ENCODE measurements at places on chromosomes 11 and 22.
A peak's percentile ranks its signal among the peaks of the same experiment; 100 is the strongest.

- DNase-seq = no peak
Measured at GRCh38 chr11:14275076-14275475, 83.9 kb downstream of the RRAS2 start.

DNA sequence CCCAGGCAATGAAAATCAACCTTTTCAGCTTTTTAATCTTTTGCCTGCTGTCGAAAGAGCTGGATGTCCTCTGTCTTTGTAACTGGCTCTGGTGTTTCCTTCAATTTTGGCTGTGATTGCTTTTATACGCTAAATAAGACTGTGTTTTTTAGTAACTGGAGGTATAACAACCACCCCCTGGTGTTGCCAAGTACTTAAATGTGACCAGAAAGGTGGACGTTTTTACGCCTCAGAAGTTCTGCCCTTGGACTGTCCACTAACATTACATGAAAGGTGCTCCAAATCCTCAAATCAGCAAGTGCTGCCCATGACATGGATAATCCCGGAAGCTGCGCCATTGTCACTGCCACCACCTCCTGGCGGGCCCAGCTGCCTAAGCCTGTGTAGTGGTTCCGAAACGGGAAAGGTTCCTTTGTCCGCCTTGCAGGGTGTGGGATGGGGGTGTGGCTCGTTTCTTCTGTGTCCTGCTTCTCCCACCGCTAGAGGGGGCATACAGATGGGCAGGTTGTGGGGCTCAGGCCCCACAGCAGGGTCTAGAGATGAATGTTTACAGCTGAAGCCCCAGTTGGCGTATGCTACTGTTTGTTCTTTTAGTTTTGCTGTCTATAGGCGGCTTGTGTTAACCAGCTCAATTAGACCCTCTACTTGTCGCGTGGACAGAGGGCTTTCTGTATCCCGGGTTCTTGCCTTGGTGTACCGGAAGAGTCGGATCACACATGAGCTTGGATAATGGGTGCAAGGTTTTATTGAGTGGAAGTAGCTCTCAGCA is 82.2 kb upstream of the SEPTIN5 start:
- DNase-seq = no peak

GRCh38 chr11:66421492-66422205 is 814 bp downstream of the NPAS4 start:
- DNase-seq = peak; percentile 66

GRCh38 chr11:45042560-45042959 is 91.9 kb upstream of the TP53I11 start:
- DNase-seq = no peak

DNA sequence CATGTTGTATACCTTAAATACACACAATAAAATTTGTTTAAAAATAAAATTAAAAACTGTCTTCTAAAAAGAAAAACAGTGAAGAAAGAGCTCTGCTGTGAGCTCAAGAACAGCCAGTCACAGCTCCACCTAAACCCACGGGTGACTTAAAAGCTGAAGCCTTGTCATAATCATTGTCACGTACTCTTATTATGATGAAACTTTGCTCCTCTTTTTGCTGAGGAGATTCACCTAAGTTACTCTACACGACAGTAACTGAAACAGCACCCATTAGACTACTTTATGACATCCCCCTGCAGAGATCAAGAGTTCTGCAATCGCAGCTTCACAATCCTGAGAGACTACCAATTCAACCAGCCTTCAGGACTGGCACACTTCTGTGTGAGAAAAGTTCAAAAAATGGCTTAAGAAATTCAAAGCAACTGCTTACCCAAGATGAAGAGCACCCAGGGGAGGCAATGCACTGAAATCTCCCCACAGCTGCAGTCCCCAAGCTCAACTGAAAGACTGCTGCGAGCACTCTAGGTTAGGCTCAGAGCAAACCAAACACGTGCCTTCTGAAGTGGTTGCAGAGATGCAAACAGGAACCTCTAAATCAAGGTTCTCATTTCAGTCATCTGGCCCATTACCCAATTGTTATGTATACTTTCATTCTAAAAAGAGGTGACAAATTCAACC is at the start of gene JAML:
Gene JAML, minus strand, starts transcription at position 501 of the 678 bp plus-strand sequence. CDS start 10,145 bp downstream, outside the sequence.
- peak; percentile 65 for DNase-seq

DNA sequence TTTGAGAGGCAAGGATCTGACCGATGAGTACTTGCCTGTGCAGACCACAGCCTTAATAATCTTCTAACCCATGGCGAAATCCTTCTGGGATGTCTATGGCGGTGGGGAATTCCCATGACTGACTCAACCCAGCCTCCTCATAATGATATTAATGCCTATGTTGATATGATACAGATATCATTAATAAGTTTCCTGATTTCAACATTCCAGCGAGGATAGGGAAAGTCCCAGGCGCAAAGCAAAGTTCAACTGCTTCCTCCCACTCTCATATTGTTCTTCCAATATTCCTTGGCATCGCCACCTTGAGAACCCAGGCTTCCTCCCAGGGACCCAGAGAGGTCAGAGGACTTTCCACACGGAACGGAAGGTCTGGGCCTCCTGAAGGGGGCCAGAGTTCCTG is 110.3 kb upstream of the TMEM45B start:
- DNase-seq = no peak

DNA sequence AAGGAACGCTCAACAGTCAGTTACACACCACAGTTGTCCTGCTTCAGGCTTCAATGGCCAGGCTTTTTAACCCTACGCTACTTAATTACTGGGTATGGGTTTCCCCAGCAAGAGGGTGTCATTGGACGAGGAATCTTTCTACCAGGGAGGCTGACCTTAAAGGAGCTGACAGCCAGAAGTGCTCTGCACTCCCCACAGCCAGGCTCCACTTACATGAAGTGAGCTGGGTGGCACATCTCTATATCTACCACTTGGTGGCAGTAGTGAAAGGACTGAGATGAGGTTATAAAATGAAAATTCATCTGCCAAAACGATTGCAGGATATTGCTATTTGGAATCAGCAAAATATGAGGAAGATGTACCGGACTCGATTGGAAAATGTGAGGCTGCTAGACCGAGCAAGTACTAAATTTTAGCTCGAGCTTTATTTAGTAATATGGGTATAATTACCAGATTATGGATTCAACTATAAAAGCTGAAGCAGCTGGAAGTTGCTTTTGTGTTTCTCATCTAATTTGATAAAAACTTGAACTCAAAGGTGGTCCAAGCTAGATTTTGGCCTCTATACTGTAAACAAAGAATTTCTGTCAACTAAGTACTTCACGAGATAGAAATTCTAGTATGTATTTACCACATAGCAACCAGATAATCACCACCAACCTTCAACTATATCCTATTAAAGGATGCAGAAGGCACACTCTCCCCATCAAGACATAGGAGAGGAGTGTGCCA is 53.9 kb upstream of the CEP126 start:
- DNase-seq = no peak

DNA sequence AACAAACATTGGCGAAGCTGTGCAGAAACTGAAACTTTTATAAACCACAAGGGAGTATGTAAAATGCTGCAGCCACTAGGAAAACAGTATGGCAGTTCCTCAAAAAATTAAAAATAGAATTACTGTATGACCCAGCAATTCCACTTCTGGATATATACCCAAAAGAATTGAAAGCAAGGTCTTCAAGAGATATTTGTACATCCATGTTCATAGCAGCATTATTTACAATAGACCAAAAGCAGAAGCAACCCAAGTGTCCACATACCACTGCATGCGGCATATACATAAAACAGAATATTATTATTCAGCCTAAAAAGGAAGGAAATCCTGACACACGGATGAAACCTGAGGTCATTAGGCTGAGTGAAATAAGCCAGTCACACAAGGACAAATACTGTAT is 85.8 kb downstream of the RELT start:
- DNase-seq = no peak

GRCh38 chr11:8779732-8780131 is 97.1 kb downstream of the RPL27A start:
- DNase-seq = no peak

DNA sequence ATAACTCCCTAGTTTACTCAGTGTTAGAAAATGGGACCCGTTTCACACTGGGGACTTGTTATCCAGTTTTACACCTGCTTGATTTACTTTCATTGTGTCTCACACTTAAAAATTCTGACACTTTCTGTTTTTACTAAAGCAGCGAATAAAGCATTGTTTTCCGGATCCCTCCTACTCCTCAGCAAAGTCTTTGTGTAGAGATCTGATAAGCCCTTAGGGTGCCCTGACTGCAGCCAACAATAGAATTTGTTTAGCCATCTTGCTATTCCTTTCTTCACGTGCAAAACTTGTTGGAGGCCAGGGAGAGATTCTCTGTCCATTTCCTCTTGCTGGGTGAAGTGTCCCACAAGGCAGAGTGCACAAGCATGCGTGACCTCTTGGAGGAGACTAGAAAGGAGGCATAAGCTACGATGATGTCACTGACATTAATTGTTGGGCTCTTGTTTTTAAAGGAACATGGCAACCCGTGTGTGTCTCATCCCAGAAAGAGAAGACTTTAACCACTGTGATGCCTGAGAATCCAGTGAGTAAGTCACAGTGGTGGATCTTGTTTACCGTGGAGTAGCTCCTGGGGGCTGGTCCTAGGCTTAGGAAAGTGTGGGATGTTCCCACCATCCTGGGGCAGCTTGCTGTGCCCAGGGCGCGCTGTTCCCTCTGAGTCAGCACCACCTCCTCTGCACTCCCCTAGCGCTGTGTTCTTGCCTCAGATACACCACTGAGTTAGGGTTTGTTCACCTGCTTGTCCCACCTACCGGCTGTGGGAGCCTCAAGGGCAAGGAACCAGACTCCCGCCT is 27.7 kb downstream of the MICAL2 start:
- DNase-seq = no peak

GRCh38 chr11:1049431-1049891 is 12.9 kb upstream of the MUC6 start:
- no peak for DNase-seq

DNA sequence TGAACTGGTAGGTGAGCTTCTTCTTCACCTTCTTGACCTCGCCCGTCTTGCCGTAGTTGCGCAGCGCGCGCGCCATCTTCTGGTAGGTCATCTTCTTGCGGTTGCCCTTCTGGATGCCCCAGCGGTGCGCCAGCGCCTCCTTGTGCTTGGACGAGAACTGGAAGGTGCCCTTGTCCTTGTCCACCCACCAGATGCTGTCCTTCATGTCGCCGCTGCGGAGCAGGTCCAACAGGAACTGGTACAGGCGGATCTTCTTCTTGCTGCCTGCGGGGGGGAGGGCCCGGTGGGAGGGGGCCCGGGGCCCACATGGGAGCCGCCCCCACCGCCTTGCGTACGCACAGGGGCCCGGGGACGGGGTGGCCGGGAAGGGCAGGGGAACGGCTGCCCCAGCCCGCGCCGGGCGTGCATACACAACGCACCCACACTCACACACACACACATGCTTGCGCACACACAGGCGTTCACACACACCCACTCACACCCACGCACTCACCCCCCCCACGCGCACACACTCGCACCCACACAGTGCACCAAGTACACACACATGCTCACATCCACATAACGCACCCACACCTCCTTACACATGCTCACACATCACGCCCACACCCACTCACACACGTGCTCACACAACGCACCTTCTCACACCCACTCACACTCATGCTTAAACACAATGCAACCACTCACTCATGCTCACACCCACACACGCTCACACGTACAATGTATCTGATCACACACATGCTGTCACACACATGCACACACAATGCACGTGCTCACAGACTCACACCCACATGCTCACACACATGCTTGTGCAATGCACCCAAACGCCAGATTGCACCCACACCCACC is 3.0 kb upstream of the MYBPC3 start:
- DNase-seq = no peak

GRCh38 chr11:21121991-21122390 is 452.6 kb downstream of the NELL1 start:
- no peak for DNase-seq

DNA sequence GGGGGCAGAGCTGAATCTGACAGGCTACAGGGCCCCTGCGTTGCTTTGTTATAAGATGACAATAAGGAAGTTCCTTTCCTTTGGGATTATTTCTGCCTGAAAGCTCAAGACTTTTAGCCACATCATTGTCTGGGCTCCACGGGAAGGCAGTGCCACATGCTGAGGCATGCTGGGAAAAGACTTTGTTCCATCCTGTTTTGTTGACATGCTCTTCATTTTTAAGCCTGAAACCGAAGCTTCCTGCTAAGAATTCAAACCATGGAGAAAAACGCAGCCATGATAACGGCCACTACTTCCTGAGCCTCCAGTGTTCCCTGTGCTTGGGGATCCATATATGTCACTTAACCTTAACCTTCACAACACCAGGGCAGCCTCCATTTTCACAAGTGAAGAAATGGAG is 5.5 kb upstream of the TCF20 start:
- no peak for DNase-seq

DNA sequence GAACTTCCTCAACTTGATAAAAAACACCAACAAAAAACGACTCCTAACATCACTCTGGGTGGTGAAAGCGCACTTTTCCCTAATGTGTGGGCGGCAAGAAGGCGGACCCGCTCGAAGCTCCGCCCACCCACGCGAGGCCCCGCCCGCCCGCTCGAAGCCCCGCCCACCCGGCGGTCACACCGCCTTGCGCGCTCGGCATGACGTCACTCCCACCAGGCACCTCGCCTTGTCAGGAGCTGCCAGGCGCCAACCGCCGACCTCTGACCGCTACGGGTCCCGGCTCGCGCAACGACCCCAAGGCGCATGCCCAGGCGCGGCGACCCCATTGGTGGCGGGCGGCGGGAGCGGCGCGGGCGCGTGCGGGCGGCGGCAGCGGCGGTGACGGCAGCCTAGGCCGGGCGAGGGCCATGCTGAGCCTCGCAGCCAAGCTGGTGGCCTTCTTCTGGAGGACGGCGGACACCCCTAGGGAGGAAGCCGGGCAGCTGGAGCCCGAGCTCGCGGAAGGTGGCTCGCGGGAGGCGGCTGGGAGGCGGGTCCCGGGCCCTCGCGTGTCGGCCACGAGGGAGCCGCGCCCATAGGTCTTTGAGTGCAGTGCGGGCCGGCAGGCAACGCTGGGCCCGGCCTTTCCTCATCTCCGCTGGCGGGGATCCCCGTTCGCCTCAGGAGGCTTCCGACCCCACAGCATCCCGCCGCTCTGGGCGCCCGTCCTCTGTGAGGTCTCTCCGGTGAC is at the start of gene MOV10L1:
Gene MOV10L1, plus strand, starts transcription at position 325 of the 730 bp plus-strand sequence. Its CDS starts 83 bp downstream, at position 408.
- DNase-seq = no peak

DNA sequence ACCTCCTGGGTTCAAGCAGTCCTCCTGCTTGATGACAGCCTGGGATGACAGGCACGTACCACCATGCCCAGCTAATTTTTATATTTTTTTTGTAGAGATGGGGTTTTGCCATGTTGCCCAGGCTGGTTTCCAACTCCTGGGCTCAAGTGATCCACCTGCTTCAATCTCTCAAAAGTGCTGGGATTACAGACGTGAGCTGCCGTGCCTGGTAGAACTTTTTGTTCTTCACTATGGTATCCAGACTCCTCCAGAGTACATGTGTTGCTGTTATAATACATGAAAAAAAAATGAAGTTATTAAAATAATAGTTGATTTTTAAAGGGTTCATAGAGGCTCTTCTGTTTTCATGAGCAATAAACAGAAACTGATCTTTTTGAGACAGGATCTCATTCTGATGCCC is 29.6 kb downstream of the ZNF143 start:
- no peak for DNase-seq

- no peak for DNase-seq
Measured at GRCh38 chr11:126874831-126875230, 125.7 kb downstream of the KIRREL3 start.

DNA sequence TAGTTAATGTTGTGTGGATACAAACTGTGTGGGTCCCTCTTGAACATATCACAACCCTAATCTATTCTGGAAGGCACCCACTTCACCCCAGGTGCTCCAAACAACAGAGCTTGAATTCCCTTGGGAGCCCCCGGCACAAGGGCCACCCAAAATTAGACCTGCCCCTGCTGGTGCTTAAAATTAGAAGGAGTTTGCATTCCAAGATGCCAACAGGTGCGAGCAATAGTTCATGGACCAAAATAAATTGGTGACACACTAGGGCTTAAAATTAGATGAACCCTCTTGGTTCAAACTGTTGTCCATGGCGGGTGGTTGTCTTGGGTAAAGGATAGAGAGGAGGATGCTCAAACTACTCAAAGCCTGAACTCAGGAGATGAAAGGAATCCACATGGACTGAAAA is 291.5 kb downstream of the MN1 start:
- DNase-seq = no peak
